ENCODE measurements at places on chromosomes 2 and 18.

DNA sequence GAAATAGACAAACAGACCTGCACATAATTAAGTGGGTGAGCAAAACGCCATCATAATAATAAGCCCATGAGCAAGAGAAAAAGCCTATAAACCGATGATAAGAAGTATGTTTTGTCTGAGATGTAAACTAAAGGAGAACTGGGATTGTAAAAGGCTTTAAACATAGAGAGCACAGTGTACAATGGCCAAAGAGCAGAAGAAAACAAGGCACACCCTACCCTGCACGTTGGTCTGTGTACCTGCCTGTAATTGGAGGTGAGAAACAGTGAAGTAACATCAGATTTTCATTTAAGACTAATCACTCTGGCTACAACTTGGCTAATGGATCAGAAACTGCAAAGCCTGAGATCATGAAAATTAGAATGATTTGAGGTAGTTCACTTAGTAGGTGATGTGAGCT, 1094.7 kb upstream of the GYPC start:
- DNase-seq = no peak

- DNase-seq = no peak
These were observed 133.0 kb downstream of the MYO3B start for GRCh38 chr2:170310876-170311502.

- peak; percentile 34 for DNase-seq
These were observed 67.5 kb upstream of the FOSL2 start for GRCh38 chr2:28325173-28325566.

- no peak for DNase-seq
These were observed 1043.9 kb upstream of the POU3F3 start for GRCh38 chr2:103809941-103810441.

DNA sequence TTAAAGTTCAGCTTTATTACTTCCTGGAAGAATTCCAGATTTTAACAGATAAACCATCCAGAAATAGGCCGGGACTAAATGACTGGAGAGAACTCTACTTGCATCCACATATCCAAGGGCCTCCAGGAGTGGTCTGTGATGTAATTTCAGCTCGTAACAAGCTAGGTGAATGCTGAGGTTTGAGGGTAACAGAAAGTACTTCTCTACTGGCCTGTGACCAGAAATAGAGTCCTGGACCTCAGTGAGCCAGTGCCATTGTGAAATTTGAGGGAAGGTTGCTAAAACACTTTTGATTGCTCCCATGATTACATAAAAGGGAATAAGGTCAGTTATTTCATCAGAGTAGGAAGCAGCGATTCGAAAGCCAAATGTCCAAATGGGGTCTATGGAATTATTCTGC, 158.1 kb downstream of the DOCK10 start:
- no peak for DNase-seq

DNA sequence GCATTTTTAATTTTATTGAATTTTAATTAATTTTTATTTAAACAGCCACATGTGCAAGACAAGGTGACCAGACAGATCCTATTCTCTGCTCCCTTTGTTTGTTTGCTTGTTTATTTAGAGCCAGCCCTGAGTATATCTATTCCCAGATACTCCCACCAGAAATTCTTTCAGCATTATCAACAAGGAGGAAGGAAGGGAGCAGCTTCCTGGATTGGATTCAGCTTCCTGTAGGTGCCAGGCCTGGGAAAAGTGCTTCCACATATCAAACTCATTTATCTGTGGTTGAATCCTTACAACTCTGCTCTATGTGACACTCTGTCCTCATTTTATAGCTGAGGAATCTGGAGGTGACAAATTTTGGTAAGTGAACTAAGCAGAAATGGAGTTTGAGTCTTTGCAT, 60.5 kb upstream of the KLF7 start:
- no peak for DNase-seq

GRCh38 chr2:202113571-202114142, 40.6 kb downstream of the KIAA2012 start:
- no peak for DNase-seq

DNA sequence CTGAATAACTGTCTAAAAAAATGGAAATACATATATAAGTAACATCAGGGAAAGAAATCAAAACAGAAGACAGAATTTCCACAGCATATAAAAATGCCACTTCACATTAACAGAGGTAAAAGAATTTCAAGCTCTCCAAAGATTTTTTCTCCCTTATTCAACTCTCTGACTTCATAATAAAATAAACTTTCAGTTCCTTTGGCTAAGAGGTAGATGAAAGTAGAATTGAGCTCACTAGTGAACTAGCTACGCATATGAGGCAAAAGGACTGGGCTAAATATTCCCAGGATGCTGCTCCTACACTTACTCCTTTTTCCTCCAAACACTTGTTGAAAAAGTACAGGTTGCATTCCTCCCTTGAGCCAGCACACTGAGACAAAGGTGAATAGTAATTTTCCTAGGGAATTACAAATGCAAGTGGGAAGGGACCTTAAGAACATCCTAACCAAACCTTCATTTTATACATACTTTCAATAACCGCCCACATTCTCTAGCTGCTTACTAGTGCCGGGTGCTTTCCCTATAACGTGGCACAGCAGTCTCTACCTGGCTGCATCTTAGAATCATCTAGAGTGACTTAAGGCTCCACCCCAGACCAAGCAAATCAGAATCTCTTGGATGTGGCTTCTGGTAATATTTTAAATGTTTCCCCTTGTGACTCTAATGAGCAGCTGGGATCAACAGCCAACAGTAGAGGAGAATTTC, 136.6 kb downstream of the MTCL1 start:
- DNase-seq = no peak

- no peak for DNase-seq
These were observed 62.7 kb upstream of the NT5C1B start for GRCh38 chr2:18651842-18652774.

DNA sequence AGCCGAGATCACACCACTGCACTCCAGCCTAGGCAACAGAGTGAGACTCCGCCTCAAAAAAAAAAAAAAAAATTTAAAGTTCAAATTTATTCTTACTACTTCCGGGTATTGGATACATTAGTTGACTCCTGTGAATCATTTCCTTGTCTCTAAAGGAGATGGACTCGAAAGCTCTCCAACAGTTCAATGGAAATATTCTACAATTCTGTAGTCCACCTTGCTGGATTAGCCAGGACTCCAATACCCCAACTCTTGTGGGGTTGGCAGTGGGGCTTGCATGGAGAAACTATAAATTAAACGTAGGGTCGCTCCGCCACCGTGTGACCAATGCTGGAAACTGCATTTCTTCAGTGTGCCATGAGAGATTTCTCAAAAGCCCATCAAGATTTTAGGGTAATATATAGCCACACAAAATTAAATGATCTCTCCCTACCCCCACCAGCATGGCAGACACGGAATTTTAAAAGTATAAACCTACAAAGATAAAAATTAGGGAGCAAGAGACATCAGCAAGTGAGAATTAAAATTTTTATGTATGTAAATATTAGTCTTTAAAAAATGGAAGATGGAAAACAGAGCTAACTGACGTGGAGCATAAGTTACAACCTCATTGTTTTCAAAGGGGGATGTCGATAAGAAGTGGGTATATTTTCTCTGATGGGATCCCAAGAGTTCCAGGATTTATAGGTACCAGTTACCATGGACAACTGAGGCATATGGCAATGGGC, 27.8 kb upstream of the GAREM2 start:
- DNase-seq = peak; percentile 47

DNA sequence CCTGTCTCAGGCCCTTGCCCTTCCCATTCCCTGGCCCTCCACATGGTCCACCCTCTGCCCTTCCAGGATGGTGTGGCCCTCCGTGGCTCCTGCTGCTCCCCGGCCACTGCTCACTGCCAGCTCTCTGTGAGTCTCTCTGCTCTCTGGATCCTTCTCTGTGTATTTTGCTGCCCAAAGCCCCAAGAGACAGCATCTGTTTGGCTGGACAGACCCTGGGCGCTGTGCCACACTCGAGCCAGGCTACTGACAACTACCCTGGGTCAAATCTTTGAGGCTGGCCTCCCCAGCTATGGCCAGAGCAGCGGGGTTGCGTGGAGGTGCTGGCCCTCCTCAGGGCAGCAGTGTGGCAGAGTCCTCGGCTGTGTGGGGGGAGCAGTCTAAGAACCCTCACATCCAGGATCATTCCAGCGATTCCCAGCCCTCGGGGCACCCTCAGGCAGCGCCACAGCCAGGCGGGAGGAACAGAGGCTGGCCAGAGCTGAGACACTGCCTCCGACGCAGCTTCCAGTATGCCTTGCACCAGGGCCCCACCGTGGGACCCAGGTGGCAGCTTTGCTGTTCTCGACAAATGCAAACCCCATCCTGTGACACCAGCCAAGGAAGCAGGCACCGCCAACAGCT, 139.4 kb upstream of the GLI2 start:
- peak; percentile 66 for DNase-seq

GRCh38 chr2:69279931-69280681, 106.9 kb downstream of the GFPT1 start:
- no peak for DNase-seq

GRCh38 chr2:70954886-70955285, 19.2 kb downstream of the ATP6V1B1 start:
- no peak for DNase-seq

DNA sequence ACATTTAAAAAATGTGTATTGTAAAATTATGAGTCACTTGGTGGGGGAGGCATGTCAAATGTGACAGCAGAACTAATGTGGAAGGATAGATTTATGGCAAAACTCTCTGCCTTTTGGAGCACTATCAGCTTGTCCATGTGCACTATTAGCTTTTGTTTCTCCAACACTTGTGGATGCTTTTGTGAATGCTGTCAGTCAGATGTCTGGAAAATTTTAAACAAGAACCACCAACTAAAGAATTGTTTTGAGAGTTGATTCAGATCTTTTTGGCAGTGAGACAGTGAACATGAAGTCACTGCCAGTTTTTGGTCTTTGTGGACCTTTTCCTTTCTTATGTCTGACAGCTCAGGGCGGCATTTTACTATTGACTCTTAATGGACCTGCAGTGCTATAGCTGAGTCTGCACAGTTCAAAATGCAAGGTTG, 72.4 kb downstream of the KIAA1328 start:
- DNase-seq = no peak

GRCh38 chr2:66553370-66553769, 118.4 kb downstream of the MEIS1 start:
- DNase-seq = peak; percentile 47

DNA sequence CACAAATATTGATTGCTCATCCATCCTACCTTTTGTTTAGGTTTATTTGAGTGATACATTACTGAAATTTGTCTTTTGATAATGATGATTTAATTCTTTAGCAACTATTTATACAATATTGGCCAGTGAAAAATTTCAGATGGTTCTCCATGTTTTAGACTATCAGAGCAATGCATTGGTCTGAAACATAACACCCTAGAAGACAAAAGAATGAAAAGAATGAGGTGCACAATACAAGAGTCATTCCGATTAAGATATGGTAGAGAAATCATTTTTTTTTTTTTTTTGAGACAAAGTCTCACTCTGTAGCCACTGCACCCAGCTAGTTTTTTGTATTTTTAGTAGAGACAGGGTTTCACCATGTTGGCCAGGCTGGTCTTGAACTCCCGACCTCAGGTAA, 197.4 kb upstream of the FAM98A start:
- DNase-seq = no peak

DNA sequence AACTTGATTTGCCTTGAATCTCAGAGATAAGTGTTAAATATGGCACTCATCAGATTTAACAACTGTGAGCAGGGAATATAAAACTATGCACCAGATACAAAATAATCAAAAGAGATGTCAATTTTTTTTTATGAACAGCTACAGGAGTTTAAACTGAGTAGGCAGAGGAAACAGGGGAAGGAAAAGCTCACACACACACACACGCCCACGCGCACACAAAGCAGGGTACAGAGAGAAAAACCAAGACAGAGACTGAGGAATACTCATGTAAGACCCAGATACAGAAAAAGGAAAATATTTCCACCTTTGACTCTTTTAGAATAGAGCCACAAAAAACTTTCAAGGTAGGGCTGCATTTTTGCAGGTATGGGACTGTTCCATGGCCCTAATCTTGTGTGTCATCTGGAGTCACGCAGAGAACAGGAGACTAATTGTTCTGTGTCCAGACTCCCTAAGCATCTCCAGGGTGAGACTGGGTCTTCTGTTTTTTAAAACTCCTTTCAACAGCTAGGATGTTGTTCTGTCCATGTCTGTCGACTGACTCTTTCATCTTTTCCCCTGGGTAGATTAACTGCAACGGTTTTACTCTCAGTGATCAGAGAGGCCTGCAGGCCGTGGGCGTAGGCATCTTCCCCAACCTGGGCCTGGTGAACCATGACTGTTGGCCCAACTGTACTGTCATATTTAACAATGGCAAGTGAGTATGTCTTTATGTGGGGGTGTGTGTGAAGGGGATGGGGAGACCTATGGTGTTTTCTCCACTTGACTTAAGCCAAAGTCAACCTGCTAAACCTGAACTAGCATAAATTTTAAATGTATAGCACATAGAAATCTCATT, 23.0 kb downstream of the SMYD1 start:
- no peak for DNase-seq

DNA sequence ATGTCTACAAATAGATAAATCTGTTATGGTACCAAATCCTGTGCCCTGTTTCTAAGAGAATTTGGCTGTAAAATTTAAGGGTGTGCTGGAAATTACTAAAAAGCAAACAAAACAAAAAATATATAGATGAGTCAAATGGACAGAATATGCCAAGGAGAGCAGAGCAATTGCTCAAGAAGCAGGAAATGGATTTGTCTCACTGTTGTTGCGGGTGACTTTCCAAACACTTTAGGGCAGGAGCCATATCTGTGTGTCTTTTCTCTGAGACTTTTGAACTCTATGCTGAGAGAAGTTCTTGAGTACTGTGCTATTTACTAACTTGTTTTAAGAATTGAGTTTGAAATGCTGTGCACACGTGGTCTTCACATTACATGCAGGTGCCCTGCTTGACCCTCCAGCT, 221.7 kb downstream of the PHLPP1 start:
- no peak for DNase-seq

DNA sequence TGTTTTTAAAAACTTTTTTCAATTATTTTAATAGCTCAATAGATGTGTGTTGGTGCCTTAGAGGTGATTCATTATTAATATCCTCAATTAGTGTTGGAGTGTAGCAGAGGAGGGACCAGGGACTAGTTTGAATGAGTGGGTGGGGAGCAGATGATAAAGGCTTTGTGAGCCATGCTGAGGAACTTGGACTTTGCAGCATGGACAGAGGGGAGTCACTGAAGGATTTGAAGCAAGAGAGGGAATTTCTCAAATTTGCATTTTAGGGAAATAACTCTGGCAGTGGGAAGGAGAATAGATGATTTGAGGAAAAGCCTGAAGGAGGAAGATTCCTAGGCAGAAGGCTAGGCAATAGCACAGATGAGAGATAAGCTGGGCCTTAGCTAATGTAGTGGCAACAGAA, 42.3 kb upstream of the RMND5A start:
- no peak for DNase-seq
